ENCODE measurements at places on chromosomes 13 and 19.

GRCh38 chr13:20988909-20989655 is 72.3 kb downstream of the LATS2 start:
- DNase-seq, result no peak

DNA sequence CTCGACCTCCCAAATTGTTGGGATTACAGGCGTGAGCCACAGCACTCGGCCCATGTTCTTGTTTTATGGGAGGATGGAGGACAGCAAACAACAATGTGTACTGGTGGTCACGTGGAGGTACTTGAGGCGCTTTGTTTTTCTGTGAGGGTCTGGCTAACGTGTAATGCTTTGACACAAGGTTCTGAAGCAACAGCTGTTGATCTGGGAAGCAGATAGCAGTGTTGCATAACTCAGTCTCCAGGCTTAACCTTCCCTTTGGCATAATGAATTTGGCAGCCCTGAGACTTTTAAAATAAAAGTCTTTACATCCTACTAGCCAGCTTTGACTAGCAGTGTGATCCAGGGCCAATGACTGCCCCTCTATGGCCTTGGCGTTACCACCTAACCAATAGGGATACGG is 6.9 kb upstream of the ZNF580 start:
- no peak for DNase-seq

- no peak for DNase-seq
Measured at GRCh38 chr13:110323172-110323891, 16.2 kb downstream of the COL4A2 start.

DNA sequence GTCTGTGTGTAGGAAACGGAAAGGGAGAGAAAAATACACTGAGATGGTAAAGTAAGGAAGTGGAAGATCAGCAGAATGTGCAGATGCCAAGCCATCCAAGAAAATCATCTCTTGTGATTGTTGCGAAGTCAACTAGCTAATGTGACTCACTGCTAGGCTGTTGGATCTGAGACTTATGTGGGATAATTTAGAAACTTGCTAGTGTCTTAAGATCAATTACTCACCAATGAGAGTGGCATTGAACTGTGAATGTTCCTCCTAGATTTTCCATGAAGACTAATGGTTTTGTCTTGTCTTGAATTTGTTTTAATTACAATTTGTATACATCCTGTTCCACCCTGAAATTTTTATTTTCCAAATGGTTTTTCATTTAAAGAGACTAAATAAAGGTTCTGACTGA is 771.6 kb downstream of the EFNB2 start:
- no peak for DNase-seq

GRCh38 chr19:54391589-54392061 is 23.6 kb upstream of the TTYH1 start:
- no peak for DNase-seq

DNA sequence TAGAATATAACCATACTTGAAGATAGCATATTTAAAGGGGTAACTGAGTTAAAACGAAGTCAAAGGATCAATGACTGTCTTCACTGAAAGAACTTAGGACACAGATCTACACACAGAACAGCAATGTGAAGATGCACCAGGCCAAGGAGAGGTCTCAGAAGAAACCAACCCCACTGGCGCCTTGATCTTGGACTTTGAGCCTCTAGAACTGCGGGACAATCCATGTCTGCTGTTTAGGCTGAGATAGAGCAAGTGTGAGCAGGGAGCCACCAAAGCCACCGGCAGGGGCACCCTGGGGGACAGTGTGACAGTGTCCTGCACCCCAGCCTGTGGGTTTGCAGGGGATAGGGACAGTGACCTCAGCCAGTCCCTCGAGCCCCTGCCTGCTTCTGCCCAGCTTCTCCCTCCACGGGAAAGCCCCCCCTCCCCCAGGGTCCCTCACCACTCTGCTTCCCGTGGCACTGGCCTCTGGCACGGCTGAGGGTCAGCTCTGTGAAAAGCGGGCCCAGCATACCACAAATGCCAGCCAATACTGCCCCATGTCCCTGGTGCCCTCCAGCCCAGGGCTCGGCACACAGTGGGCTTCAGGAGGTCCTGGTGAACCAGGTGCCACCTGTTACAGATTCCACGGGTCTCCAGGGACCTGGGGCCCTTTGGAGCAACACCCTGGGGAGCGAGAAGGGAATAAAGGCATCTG is 40.8 kb downstream of the KLF2 start:
- DNase-seq, result no peak

DNA sequence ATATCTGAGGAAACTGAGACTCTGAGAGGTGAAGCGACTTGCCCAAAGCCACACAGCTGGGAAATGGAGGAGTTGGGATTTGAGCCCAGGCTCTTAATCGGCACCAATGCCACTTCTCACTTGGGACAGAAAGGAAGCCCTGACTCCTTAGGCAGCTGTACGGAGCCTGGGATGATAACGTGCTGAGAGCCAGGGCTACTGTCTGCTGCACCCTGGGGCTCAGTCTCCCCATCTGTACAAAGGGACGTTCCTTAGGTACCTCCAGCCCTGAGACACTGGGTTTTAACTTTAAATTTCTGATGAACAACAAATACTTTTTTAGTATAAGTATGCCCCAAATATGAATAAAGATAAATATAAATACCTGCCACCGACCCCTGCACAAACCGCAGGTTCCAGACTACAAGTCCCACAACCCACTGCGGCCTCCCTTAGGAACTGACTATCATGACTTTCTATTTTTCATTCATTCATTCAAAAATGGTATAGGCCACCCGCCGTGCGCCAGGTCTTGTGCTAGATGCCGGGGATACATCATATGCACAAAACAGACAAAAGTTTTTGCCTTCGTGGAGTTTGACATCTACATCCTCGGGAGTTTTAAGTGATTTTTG is 776 bp upstream of the NCLN start:
- DNase-seq, result no peak

GRCh38 chr13:111265701-111266035 is 54.8 kb upstream of the TEX29 start:
- no peak for DNase-seq

- no peak for DNase-seq
Measured at GRCh38 chr19:17576758-17577456, 21.5 kb downstream of the COLGALT1 start.

DNA sequence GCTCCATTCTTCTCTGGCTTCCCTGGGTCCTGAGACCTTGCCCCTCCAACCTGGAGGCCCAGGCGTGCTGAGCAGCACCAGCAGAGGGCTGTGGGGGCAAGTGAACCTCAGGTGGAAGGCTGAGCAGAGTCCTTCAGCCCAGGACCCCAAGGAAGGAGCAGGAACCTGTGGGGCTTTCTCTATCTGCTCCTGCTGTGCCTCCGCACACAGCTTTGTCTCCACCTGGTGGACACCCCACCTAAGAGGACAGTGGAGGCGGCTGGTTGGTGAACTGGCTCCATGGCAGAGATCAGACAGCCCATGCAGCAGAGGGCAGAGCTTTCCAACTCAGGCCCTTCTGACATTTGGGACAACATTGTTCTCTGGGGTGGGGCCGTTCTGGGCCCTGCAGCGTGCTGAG is 19.7 kb downstream of the ZFR2 start:
- peak; percentile 50 for DNase-seq

GRCh38 chr13:107441279-107441678 is 774.1 kb downstream of the LIG4 start:
- no peak for DNase-seq

- no peak for DNase-seq
Measured at GRCh38 chr13:63409791-63410351, 1994.2 kb upstream of the PCDH20 start.

DNA sequence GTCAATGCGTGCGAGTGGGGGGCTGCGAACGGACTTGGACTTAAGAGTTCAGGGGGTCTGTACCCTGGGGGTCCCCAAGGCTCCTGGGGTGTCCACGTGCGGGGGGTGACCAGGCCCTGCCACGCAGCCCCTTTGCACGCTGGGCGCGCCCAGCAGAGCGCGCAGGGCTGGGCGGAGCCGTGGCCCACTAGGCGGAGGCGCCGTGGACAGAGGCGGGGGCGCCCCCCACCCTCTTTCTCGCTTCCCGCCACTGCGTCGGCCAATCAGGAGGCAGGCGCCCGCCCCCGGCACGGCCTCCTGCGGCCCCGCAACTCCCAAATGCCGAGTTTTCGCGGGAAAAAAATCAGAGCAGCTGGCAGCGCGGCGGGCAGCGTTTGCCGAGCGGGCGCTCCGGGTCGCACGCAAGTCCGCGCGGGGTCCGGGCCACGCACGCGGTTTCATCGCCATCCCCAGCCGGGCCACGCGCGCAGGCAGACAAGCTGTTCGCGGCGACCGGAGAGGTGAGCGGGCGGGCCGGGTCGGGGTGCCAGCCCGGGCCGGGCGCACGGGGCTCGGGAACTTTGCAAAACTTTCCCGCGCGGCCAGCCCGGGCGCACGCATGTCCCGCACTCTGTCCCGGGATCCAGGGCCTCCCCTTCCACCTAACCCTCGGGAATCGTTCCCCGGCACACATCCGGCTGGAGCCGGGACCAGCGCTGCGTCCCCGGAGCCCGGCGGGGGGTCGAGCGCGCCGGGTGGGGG is at the start of gene UHRF1:
Gene UHRF1, plus strand, starts transcription at position 346 of the 741 bp plus-strand sequence. CDS start 1,385 bp downstream, outside the sequence.
- no peak for DNase-seq

DNA sequence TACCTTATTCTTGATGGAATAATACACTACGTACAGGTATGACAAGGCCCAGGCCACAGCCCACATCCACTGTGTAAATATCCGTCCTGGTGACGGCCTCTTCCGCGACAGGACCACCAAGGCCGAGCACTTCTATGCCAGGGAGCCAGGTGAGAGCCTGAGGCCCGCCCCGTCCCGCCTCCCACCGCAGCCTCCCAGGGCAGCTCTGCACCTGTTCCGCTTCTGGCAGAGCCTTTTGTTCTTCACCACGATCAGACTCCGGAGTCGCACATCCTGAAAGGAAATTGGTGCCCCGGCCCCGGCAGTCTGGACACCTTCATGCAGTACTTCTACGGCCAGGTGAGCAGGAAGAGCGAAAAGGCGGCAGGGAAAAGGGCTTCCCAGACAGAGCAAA is 10.6 kb upstream of the ZNF358 start:
- no peak for DNase-seq

DNA sequence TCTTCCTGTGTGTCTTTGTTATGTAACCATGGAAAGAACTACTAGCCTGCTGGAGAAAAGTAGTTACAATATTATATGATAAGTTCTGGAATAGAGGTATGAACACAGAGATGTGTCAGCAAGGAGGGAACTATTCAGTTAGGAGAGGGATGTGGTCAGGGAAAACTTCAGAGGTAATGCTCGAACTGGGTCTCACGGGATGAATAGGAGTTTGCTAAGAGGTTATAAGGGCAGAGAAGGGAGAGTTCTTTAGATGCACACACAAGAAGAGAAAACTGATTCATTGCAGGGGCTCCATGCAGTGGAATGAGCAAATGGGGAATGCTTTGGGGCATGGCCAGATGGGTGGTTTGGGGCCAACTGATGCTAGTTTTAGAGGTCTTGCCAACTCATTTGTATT is 46.0 kb upstream of the SIAH3 start:
- DNase-seq, result no peak

DNA sequence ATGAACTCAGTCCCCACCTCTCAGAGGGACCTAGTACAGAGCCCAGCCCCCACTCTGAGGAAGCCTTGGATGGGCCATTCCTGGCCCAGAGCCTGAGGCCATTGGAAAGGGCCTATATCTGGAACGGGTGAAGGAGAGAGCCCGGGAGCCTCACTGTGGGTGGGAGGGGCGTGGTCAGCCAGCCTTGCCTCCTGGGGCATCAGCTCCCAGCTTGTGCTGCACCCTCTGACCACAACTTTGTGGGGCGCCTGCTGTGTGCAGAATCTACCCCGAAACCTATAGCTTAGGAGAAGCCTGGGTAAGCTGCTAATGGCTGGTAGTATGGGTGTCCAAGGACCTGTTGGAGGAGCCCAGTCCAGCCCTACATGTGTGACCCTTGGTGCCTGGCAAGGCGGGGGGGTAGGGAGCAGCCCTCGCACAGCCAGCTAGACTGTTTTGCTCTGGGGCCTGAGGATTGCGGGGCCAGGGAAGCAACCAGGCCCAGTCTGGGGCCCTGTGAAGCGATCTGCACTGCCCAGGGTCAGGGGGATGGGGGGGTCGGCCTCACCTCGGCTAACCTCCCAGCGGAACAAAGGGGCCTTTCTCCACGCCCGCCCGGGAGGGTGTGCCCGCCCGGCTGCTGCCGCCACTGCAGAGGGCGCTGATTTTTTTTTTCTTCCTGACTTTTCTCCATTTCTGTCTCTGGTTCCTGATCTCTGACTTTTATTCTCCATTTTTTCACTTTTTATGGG is 42.3 kb downstream of the LYL1 start:
- no peak for DNase-seq

DNA sequence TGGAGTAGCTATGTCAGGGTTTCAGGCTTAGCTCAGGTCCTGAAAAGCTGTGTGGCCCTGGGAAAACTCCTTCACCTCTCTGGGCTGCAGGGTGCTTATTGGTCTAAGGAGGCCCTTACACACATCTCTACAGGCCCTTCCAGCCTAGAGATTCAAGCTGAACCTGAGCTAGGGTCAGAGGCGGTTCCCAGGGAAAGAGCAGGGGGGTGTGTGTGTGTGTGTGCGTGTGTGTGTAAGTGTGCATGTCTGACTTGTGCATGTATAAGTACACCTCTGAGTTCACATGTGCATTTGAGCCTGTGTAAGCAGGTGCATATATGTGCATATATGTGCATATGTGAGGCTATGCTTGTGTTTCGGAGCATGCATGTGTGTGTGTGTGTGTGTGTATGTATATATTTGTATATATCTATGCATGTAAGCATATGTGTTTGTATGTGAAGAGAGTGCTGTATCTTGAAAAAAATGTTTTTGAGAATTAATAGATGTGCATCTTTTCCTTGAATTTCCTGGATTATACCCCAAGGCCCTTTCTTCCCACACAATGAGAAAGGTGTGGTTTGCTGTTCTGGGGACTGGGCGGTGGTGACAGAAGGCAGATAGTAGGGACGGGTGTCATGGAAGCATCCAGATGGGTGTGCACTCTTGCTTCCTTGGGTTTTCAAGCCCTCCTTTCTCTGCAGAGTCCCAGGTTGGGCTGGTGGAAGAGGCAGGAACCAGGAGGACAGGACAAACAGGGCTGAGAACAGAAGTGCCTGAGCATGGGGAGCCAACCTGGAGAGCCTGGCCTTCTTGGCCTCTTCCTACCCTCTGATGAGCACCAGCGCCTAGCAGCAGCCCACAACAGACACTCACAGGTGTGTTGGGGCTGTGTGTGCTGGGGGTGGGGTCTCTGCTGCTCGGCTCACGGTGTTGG is 150.3 kb upstream of the TSHZ3 start:
- DNase-seq, result no peak

- no peak for DNase-seq
Measured at GRCh38 chr13:110572778-110573118, 11.2 kb upstream of the RAB20 start.

- DNase-seq, result no peak
Measured at GRCh38 chr13:84894749-84895148, 904.5 kb downstream of the SLITRK6 start.

GRCh38 chr19:3606174-3606689 is 443 bp downstream of the TBXA2R start:
- peak; percentile 12 for DNase-seq

- peak; percentile 9 for DNase-seq
Measured at GRCh38 chr19:48696353-48697010, 711 bp downstream of the FUT2 start.

DNA sequence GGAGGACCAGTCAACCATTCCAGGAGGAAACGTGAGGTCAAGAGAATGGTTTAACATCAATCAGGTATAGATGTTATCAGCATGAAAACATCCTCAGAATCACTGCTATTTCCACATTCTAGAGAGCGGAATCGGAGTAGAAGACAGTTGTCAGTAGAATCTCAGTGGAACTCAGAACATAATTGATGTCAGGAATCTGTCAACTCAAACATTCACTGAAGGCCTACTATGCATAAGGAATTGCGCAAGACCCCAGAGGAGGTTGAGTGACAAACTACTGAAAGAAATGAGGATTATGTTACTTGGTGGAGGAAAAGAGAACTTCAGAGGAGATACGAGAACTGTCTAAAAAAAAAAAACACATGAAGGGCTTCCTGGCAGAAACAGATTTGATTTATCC is 97.8 kb downstream of the LHFPL6 start:
- no peak for DNase-seq

All from CD4-positive, alpha-beta T cell treated with Interleukin-17A for 1 hour (primary cell).